ENCODE measurements at places on chromosomes 6 and 20.

GRCh38 chr6:92888316-92888715 lies 531.0 kb downstream of the EPHA7 start:
- DNase-seq: no peak

- DNase-seq: no peak
Observed at GRCh38 chr6:104527761-104528415, 331.8 kb downstream of the HACE1 start.

DNA sequence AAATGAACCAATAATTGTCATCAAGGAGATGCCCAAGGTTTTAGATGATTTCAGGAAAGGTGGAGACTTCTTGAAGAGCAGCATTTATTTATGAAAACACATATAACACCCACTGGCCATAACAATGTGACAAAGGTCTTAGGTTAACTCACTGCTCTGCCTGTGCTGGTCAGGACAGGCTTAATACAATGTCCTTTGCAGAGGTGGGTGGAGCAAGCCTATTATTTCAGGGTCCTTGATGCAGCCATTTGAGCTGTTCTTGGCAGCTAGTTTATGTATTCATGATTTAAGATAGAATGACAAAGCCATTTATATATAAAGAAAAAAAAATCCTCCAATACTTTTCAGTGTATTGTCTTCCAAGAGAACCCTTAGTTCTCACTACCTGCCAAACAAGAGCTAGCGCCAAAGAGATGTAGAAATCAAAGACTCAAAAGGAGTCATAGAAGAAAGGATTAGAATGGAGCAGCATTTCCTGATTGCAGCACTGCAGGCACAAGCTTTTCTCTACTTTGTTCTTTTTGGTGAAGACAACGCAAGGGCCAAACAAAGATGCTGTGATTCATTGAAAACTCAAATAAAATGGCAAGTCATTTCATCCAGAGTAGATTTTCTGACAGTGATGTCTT lies 124.3 kb upstream of the TSHZ2 start:
- DNase-seq: no peak

DNA sequence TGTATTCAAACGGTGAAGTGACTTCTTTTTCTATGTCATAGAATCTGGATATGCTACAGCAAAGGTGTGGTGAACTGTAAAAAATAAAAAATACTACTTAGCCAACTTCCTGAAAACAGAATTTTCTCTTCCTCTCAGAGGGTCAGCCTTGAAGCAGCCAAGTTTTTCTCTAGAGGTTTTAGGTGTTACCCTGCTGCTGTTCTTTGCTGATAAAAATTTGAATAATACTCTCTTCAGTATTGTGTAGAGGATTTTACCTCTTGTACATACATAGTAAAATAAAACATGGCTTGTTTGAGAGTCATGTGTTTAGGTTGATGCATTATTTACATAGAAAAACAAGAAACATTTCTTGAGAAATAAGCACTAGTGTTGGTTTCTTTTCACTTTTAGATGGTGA lies 458.4 kb downstream of the TBC1D32 start:
- DNase-seq: no peak

DNA sequence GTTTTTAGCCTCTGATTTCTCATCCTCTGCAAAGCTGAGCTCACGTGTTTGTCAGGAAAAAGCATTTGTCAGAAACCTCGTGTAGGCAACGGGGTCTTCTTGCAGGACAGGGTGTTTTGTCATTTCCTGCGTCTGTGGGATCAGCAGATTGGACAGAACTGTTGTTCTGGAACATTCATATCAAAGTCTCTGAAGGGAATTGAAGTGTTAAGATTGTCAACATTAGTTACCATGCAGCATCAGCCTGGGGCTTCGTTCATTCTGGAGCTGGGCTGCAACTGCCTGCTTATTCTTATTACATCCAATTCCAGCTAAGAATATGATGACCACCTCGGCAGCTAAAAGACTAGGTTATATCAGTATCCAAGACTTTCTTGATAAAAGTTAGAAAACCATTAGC lies 71.0 kb upstream of the RALGAPA2 start:
- no peak for DNase-seq

DNA sequence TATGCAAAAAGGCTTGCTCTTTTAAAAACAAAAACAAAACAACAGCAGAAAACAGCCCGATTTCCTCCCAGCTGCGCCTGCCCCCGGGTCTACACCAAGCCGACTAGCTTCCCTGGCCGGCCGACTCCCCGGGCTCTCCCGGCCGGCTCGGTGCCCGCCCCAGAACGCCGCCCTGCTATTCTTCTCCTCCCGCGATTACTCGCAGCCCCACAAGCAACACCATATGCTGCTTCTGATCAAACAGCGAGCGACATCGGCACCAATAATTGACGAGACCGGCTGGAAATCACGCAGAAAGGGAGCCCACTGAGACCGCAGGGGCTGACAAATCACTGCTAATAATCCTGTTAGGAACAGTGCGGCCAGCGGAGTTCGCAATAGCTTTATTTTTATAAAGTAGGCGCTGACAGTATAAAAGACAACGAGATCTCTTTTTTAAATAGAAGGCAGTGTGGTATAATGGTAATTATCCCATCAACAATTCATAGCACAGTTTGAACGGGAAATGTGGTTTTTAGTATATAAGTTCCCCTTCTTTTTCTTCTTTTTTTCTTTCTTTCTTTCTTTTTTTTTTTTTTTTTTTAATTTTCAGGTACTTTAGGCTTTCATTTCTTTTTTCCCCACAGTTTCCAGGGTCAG lies 3.3 kb downstream of the SIM1 start:
- no peak for DNase-seq
